ENCODE measurements at places on chromosomes 1 and 21.

- no peak for DNase-seq
These were observed 21.7 kb upstream of the PROX1 start for GRCh38 chr1:213966122-213966521.

DNA sequence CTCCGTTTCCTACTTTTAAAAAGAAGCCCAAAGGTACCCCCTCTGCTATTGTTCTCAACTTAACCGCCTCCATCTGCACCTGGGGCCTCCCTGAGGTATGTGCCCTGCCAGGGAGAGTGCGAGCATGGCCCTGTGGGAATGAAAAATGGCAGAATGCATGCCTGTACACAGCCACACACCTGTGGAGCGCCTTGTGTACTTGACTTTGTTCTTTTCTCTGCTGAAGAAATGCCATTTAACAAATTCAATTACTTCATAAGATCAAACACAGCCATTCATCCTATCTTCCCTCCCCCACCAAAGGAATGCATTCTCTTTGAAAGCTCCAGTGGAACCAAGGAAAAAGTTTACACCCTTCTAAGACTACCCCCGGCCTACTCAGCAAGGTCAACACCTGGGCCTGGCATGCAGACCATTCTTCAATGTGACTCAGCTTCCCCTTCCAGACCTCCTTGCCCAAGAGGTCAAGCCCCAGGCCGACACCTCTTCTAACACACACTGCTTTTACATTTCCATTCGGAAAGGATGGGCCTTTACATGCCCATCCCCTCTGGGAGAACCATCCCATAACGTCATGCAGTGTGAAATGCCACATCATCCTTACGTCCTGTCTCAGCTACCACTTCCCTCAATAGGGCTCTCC is 123.7 kb downstream of the SMYD2 start:
- DNase-seq, result peak; percentile 92

DNA sequence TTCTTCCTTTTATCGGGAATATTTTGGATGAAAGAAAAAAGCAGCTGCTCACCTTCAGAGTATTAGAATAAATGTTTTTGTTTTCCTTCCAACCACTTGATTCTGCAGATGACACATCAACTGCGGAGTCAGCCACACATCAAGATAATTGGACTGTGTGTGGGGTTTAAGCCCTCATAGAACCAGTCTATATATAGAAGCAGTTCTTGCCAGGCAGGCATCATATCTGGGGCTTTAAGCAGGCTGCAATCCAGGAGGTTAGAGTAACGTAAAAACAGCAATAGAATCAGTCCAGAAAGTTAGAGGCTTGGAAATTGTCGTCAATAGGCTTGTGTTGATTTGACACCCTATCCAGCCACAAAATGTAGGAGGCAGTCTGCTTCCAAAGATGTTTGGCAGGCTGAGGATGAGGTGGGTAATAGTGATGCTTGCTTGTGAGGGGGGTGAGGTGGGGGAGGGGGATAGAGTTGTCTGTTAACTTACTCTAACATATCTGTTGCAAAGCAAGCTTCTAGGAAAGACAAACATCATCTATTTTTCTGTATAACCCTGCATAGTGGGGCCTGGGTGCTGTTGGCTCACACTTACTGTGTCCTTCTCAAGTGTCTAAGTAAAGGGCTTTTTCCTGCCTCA is 64.8 kb downstream of the PEX14 start:
- no peak for DNase-seq

GRCh38 chr1:192873836-192874235 is 65.0 kb downstream of the RGS2 start:
- no peak for DNase-seq

- no peak for DNase-seq
These were observed 93.8 kb downstream of the LAMC2 start for GRCh38 chr1:183279835-183280234.

DNA sequence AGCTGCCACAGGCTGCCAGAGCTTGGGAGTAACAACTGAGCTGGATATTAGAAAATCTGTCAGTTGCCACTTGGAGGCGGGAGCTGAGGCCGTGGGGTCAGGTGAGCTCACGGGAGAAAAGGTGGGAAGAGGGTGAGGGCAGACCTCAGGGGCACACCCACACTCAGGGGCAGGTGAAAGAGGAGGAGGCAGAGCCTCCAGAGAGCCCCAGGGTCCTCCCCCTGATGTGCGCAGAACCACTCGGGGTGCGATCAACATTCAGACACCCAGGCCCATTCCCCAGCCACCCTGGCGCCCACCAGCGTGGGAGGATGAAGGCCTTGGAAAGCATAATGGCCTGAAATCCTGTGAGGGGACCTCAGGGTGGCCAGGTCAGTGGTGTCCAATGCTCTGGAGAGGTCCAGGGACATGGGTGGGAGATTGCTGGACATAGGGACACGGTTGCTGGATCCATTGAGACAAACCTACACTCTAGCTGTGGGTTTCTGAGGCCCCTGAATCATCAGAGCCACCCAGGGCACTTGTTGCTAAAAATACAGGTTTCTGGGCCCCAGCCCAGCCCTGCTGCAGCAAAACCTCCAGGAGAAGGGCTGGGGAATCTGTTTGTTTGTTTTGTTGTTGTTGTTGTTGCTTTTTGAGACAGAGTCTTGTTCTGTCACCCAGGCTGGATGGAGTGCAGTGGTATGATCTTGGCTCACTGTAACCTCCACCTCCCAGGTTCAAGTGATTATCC is 49.4 kb upstream of the GPR153 start:
- DNase-seq, result no peak

GRCh38 chr1:160800645-160801408 is 4.9 kb downstream of the LY9 start:
- DNase-seq, result no peak

GRCh38 chr1:68758666-68759209 is 261.9 kb upstream of the DEPDC1 start:
- DNase-seq, result no peak

GRCh38 chr1:89166705-89167104 is 9.1 kb downstream of the GBP7 start:
- no peak for DNase-seq

- DNase-seq, result no peak
These were observed 528.1 kb downstream of the KIF26B start for GRCh38 chr1:245682638-245683628.

DNA sequence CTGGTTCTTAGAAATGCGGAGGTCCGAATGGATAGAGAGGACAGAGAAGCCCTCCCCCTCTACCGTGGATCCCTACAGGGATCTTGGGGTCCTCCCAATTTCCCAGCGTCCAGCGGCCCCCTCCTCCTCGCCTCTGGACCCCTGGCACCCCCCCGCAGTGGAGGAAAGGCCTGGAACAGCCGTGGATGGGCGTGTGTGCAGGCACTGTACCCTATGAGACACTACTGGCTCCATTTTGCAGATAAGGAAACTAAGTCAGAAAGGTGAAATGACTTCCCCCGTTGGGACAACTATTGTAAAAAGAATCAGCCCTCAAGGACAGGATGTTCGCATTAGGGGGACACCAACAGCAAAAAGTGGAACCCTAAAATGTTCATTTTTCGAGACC is 931 bp upstream of the CLSTN1 start:
- no peak for DNase-seq

DNA sequence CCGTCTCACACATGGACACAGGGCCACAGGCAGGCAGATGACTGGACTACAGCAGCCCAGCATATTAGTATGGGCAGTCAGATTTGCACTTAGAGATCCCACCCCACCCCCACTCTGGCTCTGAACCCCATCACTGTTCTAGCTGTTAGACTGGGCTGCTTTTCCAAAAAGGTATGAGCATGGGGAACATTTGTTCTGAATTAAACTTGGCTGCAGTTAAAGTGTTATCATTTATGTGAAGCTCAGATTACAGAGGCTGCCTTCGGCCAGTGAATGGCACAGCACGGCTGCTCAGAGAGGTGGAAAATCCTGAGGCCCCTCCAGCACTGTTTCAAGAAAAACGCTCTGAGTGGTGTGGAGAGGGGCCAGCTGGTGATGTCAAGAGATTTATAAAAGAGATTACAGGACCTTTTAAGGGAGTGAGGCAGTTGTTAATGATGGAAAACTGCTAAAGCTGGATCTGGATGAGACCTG is 6.9 kb upstream of the NOS1AP start:
- DNase-seq, result no peak

DNA sequence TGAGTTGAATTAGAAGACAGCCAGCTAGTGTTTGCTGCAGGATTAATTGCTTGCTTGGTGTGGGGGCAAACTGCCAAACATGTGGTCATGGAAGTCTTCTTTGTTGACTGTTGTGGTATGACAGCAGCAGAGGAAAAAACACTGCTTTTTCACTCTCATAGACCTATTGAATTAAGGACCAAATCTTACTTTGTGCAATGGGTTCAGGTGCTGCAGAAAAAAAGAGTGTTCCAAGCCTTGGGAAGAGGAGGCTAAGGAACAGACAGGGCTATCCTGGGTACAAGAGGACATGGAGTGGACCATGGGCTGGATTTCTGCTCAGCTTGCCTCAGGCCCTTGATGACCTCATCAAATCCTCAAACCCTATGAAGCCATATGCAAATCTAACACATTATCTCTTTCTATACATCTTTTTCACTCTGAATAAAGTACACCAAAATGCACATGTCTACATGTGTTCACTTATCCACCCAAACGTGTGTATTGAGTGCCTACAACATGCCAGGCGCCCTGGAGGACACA is 61.5 kb downstream of the SIPA1L2 start:
- DNase-seq, result no peak

- no peak for DNase-seq
These were observed at the start of gene ASTN1 for GRCh38 chr1:177164380-177165068. Gene ASTN1, minus strand, starts transcription at chr1:177164712. Its CDS starts 36 bp downstream, at chr1:177164676.

- peak; percentile 84 for DNase-seq
These were observed 102.5 kb downstream of the TRABD2B start for GRCh38 chr1:47894410-47895278.

GRCh38 chr1:5959087-5959486 is 33.1 kb downstream of the NPHP4 start:
- no peak for DNase-seq

DNA sequence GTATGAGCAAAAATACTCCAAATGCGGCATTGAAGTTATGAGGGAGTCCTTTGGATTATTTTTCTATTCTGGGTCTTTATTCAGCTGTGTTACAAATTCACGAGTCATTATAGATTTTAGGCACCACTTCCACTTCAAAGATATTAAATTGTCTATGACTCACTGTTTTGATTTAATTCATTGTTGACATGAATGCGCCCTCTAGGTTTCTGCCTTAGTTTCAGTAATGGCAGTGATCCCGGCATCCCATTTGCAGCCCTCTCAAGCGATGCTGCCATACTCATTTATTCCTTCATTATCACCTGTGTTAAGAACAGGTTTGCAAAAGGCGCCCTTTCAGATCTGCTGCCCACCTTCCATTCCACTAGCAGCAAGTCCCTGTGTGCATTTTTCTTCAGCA is 14.0 kb downstream of the RSPO1 start:
- DNase-seq, result no peak

GRCh38 chr1:173042806-173043205 is 7.9 kb downstream of the TNFSF18 start:
- DNase-seq, result peak; percentile 48

GRCh38 chr21:23801292-23801691 is 1806.0 kb downstream of the MRPL39 start:
- no peak for DNase-seq

DNA sequence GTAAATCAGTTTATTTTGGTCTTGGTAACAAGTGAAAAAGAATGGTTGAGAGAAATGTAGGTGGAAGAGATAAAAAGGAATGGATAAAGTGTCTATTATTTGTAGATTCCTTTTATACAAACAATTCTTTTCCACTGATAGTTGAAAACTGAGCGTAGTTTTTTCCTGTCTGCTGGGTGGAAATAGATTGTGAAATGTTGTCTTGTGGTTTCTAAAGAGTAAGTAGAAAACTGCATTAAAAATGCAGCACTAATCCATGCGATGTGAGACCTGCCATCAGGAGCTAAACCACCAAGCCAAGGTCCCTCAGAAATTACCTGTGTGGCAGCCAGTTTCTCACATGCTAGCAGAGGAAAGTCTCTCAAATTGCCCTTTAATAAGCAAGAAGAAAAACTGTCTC is 103.2 kb upstream of the SLC44A3 start:
- DNase-seq, result no peak

GRCh38 chr21:43731476-43731875 is 12.5 kb downstream of the PDXK start:
- DNase-seq, result no peak

DNA sequence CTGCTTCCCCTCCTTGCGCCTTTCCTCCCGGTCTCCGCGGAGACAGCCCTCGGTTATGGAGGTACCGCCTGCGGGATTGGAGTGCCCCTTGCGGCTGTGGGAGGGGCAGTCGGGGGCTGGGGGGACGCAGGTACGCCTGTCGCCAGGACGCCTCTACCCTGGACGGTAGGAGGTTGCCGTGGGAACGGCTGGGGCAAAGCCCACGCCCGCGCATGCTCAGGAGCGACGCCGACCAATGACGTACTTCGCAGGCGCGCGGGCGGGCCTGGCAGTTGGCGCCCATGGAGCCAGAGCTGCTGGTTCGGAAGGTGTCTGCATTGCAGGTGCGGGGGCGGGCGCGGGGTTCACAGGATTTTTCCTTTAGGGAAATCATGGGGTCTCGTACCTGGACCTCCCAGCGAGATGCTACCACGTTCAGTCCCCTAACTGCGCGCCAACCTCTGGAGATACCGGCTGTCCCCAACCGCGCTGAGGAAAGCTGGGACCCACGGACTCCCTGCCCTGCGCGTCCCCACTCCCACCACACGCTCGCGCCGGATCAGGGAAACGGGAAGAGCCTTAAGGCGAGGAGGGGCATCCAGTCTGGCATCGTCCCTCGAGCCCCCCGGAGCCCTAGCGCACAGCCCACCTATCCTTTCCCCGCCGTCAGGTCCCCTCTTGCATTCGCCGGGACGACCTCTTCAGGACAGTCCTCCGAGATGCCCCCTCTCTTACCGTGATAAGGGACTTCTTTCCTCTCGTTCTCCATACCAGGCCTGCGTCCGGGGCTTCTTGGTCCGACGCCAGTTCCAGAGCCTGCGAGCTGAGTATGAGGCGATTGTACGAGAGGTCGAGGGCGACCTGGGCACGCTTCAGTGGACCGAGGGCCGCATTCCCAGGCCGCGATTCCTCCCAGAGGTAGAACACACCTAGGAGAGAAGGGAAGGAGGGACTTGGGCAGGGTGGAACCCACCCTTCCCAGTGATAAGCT is at the start of gene IQCC:
Gene IQCC, plus strand, starts transcription at position 271 of the 970 bp plus-strand sequence. Its CDS starts 11 bp downstream, at position 282.
- peak; percentile 89 for DNase-seq

- peak; percentile 72 for DNase-seq
These were observed at the start of gene NEXN for GRCh38 chr1:77888081-77888780. Gene NEXN, plus strand, starts transcription at chr1:77888624. Its CDS starts 27,483 bp downstream, at chr1:77916107.

DNA sequence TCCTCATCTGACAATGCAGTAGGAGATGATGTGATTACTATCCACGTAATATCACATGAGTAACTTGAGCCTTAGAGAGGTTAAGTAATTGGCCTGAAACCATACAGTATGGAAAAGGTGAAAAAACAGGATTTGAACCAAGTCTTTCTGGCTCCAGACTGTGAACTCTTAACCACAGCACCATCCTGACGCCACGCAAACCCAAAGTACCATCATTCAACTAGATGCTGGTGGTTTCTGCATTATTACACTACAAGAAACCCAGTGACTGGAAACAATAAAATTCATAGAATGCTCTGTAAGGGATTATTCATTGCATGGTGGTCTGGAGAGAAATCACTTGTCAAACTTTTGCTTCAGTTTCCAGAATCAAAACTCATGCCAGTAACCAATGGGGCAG is 90.7 kb downstream of the MAB21L3 start:
- no peak for DNase-seq
